ENCODE measurements at places on chromosomes 5 and 9.

DNA sequence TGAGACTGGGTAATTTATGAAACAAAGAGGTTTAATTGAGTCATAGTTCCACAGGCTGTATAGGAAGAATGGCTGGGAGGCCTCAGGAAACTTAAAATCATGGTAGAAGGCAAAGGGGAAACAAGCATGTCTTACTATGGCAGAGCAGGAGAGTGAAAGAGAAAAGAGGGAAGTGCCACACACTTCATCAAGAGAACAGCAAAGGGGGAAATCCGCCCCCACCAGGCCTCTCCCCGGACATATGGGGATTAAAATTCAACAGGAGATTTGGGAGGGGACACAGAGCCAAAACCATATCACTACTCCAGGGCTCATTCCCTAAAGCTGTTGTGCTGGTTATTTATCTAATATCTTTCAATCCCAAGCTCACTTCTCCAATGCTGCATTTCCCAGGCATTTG, 50.2 kb upstream of the NR3C1 start:
- no peak for DNase-seq

GRCh38 chr9:77449240-77450084, 198.7 kb downstream of the GNA14 start:
- no peak for DNase-seq

DNA sequence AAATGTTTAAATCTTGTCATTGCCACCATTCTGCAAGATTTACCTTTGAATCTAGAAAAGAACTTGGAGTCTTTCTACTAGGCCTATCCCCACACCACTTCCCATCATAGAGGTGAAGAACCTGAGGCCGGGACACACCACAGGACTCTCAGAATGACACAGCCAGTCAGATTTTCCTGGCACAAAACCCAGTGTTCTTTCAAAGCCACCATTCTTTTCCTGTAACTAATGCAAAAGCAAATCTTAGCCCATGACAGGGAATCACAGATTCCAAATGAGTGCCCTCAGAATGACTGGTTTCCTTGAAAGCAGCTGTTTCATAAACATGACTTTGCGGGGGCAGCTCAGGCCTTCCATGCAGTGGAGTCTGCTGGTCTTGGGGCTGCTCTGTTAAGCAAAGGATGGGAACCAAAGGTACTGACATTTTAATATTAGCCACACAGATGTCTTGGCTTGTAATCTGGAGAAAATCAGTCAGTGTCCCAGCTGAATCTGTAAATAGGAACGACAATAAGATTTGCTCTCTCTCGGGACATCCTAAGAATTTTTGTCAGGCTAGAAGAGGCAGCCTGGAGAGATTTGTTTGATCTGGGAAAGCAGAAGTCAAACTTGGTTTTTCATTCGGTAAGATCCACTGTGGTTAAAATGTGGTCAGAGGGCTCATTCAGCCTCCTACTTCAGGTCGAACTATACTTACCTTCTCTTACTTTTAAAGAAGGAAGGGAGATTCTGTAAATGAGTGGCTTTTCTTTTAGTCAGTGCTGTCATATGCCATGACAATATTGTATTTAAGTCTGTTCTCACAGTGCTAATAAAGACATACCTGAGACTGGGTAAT, 115.1 kb downstream of the PALM2AKAP2 start:
- DNase-seq: no peak

DNA sequence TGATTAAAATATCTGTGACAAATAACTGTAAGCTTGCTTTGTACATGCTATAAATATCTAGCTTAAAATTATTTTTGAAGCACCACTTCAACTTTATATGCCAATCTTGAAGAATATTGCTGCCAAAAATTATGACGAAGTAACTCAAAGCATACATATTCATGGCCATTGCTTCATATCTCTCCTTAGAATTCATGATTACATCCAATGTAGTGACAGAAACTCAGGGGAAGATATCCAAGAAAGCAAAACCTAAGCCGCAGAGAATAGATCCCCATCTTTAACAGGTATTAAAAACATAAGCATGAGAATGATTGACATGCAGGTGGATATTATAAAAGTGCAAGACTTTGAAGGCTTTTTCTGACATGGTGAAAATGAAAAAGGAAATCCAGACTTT, 100.8 kb upstream of the PLPPR1 start:
- DNase-seq: no peak

DNA sequence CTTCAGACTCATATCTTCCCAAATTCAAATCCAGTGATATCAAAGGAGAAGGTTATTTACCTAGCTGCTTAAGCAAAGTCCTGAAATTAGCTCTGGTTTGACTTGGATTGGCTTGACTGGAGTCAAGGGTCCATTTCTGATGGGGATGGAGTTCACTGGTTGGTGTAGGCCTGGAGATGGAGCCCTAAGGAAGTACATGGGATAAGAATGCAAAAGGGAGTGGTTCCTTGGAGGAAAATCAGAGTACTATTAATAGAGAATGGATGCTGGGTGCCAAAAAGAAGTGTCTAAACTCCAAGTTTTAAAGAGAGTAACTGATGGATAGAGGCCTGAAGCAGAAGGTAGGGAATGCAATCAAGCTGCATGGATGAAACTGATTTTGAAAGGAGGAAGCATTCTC, 13.8 kb downstream of the TXNDC8 start:
- no peak for DNase-seq

DNA sequence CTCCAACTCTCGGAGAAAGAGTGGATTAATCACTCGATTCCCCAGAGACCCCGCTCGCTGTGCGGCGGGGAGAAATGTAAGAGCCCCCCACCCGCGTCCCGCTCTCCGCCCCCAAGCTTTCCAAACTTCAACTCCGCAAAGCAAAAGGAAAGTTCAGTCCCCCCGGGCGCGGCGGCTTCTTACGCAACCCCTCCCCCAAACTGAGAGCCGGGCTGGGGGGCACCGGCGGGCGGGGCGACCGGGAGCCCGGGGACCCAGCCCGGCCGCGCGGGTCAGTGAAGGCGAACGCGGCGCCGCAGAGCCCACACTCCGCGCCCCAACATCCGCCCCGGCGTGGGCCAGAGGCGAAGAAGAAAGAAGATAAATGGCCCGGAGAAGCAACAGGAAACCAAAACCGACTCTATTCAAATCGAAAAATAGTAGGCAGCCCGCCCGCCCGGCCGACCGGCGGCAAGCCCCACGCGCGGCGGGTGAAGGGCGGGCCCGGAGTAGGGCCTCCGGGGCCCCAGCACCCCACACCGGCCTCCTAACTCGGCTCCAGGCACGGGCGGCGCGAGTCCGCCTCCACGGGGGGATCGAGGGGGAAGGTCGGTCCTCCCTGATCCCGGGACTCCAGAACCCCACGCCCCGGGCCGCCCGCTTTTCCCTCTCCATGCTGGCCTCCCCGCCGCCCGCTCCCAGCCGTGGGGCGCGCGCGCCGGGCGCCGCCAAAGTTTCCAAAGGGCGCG, 720 bp downstream of the NOTCH1 start:
- DNase-seq: no peak

DNA sequence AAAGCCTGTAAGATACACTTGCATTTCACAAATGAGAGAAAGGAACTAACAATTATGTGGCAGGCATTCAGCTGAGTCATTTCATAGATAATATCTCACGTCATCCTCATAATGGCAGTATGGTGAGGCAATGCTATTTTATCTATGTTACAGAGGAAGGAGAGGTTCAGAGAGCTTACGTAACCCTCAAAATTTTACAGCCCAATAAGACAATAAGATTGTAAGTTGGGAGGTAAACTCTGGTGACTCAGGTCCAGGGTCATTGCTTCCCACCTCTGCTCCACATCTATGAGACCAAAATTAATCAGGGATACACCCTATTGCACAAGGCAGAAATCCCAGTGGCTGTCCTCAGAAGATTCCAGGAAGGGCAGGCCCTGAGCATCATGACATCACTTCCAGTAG, 309.7 kb downstream of the NSG2 start:
- no peak for DNase-seq

DNA sequence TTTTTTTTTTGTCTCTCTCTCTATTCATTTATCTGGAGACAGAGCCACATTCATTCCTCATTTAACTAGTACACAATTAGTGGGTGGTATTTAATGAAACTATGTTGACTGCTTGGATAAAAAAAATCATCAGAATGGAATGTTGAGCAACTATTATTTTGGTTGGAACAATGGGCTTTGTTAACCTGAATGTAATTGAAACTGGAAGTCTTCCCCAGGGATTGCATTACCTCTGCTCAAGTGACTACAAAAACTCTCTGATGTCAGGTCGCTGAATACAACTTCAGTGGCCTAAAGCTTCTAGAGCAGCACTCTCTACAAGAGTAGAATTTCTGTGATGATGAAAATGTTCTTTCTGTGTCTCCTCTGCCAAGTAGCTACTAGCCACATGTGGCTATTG, 295.8 kb downstream of the DEPDC1B start:
- DNase-seq: no peak

GRCh38 chr5:151812757-151813309, 41.1 kb downstream of the G3BP1 start:
- no peak for DNase-seq

DNA sequence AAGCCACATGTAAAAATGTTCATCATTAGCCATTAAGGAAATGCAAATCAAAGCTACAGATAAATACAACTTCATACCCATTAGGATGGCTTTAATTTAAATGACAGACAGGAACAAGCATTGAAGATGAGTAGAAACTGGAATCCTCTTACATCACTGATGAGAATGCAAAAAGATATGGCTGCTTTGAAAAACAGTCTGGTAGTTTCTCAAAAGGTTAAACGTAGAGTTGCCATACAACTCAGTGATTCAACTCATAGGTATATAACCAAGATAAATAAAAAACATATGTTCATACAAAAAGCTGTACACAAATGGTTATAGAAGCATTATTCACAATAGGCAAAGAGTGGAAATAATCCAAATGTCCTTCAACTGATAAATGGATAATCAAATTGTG, 228.8 kb upstream of the ZNF462 start:
- DNase-seq: no peak

DNA sequence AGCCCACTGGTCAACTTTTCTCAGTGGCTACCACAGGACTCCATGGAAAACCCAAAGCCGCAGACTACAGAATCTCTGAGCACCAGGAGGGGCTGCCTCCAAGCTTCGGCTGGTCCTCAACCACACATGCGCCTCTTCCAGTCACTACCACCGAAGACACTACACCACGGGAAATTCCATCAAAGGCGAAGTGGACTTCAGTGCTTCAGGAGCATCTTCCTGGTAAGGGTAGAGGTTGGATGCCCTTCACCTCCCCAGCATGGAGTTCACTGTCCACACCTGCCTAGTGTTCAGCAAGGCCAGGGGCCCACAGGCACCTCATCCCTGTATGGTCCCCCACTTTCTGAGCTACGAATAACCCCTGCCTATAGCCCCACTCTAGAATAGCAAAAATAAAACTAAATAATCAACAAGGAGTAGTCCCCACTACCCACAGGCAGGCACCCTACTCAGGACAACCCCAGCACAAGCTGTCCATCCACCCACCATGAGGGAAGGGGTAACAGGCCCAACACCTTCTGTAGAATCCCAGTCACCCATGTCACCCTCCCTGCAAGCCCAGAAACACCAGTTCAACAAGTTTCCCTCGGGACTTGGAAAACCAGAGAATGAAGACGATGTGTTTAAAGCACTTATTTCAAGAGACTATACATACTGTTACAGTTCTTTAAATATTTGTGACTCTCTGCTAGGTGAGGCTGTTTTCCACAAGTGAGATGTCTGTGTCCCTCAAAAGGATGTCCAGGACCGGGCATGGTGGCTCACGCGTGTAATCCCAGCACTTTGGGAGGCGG, 2.6 kb downstream of the VDAC1 start:
- DNase-seq: no peak

GRCh38 chr9:18463991-18464390, 10.0 kb upstream of the ADAMTSL1 start:
- DNase-seq: no peak

- no peak for DNase-seq
Observed at GRCh38 chr9:4837261-4838188, 44.8 kb downstream of the RCL1 start.

DNA sequence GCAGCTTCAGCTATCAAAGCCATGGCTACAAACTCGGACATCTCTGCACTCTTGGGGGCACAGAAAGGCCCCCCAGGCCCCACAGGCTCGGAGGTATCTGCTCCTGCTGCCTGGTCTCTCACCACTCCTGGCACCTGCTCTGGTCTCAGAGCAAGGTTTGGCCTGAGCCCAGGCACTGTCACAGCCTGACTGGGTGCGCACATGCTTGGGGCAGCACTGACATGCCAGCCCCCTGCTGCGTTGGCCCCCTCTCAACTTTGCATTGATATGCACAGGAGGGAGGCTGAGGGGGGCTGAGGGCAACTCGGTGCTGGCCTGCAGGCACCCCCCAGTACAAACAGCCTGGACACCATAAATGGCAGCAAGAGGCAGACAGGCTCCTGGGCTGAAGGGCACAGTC, 27.1 kb upstream of the GHR start:
- DNase-seq: no peak

- DNase-seq: no peak
Observed at GRCh38 chr5:153508700-153509099, 18.2 kb downstream of the GRIA1 start.
